ENCODE measurements at places on chromosomes 11 and 22.

- DNase-seq: no peak
Observed at GRCh38 chr11:84929738-84930137, 697.4 kb downstream of the DLG2 start.

- DNase-seq: no peak
Observed at GRCh38 chr11:47912843-47913437, 64.8 kb upstream of the NUP160 start.

DNA sequence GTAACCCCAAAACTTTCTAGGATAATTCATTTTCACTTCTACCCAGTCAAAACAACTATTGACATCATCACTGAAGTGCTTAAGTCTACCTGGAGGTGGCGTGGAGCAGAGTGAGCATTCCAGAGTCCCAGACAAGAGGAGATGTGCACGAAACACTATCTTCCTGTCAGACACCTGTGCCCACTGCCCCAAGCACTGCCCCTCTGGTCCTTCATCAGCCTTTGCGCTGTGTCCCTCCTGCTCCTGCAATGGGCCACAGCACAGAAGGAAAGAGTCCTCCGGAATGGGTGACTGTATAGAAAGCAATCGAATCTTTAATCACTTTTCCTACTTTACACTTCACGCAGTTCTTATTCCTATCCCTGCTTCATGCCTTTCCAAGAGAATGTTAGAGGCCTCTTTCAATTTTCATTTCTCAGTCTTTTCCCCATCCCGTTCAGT lies 512 bp upstream of the GRIA4 start:
- DNase-seq: no peak

- DNase-seq: no peak
Observed at GRCh38 chr22:37752189-37753087, 55.3 kb upstream of the GCAT start.

- no peak for DNase-seq
Observed at GRCh38 chr22:39952347-39952746, 7.8 kb upstream of the TMA7B start.

DNA sequence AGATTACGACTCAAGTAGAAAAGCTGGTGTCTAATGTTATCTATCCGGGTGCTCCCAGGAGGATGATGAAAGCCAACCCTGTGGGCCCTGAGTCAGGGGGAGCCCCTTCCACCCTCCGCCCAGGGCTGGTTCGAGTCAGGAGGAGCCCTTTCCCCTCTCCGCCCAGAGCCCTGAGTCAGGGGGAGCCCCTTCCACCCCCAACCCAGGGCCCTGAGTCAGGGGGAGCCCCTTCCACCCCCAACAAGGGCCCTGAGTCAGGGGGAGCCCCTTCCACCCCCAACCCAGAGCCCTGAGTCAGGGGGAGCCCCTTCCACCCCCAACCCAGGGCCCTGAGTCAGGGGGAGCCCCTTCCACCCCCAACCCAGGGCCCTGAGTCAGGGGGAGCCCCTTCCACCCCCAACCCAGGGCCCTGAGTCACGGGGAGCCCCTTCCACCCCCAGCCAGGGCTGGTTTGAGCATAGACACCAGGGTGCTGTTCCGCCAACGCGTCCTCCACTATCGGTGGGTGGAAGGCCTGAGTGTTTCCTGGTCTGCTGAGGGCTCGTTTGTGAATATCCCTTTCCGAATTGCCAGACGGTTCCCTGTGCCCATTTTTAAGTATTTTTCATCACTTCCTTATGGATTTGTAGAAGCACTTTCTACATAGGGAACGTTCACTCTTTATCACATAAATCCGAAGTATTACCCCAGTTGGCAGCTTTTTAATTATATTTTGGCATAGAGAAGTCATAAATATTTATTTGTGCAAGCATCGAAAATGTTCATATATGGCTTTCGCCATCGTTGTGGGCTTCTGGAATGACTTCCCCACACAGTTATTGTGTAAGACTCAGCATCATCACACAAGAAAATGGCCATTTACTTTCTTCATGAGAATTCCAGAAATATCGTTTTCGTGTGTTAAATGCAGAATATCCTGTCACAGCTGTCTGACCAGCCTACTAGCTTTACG lies 380.6 kb downstream of the BRD1 start:
- DNase-seq: no peak

GRCh38 chr11:114308689-114309089 lies 12.5 kb downstream of the NNMT start:
- no peak for DNase-seq

- DNase-seq: peak; percentile 48
Observed at GRCh38 chr11:12241971-12242672, 131.7 kb downstream of the MICAL2 start.

DNA sequence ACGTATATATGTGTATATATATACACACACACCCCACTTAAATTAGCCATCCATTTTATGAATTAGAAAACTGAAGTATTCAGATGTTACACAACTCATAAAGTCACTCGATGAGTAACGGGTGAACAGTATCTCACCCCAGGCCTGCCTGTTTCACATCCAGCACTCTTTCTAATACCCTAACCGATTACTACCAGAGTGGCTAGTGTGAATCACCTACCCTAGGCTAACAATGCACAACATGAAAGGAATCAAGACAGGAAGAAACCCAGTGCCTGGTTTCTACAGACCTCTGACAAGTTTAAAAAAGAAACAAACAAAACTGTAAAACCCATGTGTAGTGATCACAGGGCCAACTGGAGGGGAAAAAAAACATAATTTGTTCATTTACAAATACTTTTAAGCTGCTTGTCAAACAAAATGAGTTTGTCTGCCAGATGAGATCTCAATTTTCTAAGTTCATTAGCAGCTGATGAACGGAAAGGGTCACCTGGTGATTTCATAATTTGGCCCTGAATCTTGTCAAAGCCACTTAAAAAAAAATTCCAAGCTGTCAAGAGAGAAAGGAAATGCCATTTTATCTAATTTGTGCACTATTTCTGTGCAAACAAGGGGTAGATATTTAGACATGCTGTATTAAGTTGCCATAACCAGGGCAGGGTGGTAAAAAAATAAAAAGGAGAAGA lies 134.8 kb downstream of the LARGE1 start:
- DNase-seq: no peak

- DNase-seq: peak; percentile 63
Observed at GRCh38 chr22:45994491-45995404, 17.8 kb upstream of the WNT7B start.

DNA sequence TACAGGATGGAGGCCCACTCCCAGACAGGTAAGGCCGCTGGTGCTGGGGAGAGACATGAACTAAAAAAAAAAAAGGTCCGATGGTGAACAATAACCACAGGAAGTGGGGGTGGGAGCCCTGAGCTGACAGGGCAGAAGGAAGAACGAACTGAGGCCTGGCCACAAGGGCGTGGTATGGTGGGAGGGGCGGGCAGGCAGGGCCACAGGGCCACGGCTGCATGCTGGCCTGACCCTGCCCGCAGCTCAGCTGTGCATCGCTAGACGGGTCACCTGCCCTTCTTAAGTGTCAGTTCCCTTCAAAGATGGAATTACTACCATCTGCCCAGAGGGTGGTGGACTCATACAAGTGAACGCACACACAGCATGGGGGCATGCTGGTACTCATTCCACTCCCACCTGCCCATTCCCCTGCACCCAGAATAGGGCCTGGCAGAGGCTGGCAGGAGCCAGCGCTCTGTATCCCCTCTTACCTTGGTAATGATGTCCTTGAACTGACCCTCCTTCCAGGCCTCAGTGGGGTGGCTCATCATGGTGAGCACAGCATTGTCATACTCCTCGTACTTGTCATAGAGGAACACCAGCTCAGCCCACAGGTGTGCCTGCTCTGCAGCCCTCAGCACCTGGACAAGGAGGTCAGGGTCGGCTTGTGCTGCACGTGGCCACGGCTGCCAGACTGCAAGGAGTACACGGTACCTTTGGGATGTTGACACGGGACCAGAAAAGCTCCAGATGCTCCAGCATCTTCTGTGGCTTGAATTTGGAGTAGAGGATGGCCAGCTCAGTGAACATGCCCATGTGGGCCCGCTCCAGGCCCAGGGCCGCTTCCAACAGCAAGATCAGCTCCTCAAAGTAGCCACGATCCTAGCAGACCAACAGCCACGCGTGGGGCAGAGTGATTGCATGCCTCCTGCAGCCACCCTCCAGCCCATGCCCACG lies 17.5 kb upstream of the SLC25A1 start:
- no peak for DNase-seq

GRCh38 chr11:56273854-56274253 lies at the start of gene OR5T1:
Gene OR5T1 (plus strand): TSS chr11:56274154. CDS start chr11:56275639, 1,485 bp downstream.
- DNase-seq: no peak

DNA sequence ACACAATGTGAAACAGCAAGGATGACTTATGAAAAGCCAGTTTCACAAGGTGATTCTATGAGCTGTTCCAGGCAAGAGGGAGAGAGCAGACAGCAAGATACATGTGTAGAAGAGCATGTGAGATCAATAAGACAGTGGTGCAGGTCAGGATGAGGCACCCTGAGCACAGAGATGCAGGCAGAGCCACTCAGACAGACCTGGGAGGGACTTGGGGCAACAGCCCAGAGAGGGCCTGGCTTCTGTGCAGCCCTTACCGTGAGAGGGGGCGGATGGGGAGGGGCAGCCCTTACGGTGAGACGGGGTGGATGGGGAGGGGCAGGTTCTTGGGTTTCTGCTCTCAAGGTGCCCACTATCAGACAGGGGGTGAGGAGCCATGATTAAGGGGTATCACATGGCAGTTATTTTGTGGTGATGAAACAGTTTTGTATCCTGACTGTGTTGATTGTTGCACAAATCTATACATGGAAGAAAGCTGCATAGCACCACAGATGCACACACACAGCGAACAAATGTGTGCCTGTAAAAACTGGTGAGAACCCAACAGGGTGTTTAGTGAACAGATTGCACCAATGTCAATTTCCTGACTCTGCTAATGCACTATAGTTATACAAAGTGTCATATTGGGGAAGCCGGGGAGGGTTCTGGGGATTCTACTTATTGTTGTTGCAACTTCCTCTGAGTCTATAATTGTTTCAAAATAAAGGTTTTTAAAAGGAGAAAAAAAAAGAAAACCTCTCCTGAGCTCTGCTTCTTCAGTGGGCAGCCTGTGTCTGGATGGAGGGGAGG lies 5.2 kb upstream of the C22orf42 start:
- no peak for DNase-seq

DNA sequence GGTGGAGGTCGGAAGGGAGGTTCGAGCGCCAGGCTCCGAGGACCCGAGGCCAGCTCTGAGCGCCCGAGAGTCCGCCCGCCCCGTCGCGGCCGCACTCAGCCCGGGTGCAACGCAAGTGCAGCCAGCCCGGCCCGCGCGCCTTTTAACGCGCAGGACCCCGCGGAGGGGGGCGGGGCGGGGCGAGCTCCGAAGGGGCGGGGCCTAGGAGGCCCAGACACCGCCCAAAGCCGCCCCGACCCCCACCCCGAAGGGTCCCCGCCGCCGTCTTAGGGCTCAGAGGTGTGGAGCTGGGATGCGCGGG lies at the start of gene PHOX2A:
Gene PHOX2A (minus strand): TSS at position 117 of the 301 bp plus-strand sequence. CDS start 172 bp downstream, outside the sequence.
- no peak for DNase-seq

DNA sequence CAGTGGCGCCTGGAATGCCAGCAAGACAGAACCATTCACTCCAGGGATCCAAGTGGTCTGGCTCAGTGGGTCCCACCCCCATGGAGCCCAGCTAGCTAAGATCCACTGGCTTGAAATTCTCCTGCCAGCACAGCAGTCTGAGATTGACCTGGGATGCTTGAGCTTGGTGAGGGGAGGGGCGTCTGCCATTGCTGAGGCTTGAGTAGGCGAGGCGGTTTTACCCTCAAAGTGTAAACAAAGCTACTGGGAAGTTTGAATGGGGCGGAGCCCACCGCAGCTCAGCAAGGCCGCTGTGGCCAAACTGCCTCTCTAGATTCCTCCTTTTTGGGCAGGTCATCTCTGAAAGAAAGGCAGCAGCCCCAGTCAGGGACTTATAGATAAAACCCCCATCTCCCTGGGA lies 125.7 kb upstream of the DDI1 start:
- DNase-seq: no peak

- DNase-seq: no peak
Observed at GRCh38 chr11:63909591-63910506, 7.1 kb downstream of the RCOR2 start.

- DNase-seq: no peak
Observed at GRCh38 chr11:74641289-74641688, 48.9 kb downstream of the POLD3 start.

DNA sequence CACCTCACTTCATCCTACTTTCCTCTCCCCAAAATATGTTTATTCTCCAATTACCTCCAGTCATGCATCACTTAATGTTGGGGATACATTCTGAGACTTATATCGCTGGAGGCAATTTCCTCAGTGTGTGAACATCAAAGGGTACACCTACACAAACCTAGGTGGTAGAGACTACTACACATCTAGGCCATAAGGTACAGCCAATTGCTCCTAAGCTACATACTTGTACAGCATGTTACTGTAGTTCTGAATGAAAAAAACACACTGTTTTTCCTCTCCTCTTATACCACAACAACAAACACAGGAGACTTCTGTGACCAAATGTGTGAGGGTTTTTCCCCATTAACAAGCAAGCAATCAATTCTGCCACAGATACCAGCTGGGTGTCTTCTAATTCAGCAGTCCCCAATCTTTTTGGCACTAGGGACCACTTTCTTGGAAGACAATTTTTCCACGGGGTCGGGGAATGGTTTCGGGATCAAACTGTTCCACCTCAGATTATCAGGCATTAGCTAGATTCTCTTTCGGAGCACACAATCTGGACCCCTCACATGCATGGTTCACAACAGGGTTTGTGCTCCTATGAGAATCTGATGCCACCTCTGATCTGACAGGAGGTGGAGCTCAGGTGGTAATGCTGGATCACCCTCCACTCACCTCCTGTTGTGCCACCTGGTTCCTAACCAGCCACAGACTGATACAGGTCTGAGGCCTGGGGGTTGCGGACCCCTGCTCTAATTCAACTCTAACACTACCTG lies 5.2 kb downstream of the KLHL22 start:
- no peak for DNase-seq

GRCh38 chr11:116175707-116176106 lies 597.1 kb downstream of the BUD13 start:
- no peak for DNase-seq

DNA sequence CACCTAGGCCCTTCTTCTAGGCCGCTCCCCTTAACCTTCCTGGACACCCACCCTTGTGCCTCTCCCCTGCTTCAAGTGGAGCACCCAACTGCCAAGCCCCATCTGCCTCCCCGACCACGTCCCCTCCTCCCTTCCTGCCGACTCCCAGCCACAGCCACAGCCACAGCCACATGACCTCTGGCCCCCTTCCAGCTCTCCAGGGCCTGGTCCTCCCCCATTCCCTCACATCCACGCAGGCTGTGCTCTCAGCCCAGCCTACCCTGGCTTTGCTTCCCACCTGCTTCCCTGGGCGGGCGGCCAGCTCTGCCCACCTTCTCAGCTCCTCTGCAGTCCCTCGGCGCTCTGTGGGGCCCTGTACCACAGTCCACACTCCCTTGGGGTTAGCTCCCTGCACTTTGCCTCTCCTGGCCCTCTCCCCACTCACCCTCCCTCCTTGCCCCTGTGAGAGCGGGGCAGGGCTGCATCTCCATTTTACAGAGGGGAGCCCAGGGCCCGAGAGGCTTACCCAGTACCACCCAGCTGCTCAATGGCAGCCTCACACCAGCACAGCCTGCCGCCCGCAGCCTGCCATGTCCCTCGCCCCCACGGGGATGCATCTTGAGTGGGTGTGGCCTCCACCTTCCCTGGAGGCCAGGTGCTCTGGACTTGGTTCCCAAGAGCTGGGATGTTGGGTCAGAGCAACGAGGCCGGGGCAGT lies 20.3 kb downstream of the PARVG start:
- no peak for DNase-seq

- no peak for DNase-seq
Observed at GRCh38 chr22:45225732-45226502, 14.8 kb downstream of the KIAA0930 start.
